ENCODE measurements at places on chromosomes 6 and 20.

GRCh38 chr6:25415274-25415673 lies 136.1 kb downstream of the CARMIL1 start:
- no peak for DNase-seq

- no peak for DNase-seq
Measured at GRCh38 chr20:57459278-57459677, 65.7 kb downstream of the CTCFL start.

DNA sequence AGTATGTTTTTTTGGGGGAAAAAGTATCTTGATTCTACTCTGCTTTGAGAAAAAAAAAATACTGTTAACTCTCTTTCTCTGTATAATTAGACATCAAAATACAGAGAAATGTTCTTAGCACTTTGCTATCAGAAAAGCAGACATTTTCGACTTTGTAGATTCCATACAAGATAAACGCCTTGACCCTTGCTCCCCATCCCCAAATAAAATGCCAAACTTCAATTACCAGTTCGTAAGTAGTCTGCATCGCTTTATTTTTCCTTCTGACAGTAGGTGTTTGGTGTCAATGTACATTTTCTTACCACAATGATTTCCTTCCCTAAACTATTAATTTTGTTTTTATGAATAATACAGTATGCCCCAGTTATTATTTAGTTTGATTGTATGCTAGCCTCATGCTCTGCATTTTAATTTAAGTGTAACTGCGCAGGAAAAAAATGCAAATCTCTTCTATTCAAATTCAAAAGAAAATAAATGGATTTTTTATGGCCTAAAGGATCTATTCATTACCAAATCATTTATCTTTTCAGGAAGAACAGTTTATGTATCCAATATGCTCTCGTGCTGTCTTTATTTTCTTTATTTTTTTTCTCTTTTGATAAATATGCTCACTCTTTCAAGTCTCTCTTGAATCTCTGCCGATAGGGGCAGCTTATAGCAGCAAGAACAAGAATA lies 84.8 kb upstream of the ZNF217 start:
- DNase-seq: no peak

DNA sequence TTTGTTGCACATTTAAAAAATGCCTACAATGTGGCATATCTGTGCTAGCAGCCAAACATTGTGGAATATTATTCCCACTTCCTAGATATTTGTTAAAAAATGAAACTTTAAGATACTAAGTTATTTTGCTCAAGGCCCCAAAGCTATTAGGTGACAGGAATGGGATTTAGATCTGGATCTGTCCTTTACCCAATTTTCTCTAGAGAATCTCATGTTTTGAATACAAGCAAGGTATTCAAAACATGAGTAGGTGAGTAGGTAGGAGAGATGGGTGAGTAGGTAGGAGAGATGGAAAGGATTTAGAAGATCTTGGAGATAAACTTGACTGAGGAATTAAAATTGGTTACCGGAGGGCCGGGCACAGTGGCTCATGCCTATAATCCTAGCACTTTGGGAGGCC lies 61.2 kb upstream of the AKIRIN2 start:
- no peak for DNase-seq

- no peak for DNase-seq
Measured at GRCh38 chr20:18187020-18187419, 49.4 kb downstream of the KAT14 start.

Measured in activated naive CD4-positive, alpha-beta T cell (primary cell).